ENCODE measurements at places on chromosomes 2 and 18.

- DNase-seq, result no peak
Measured at GRCh38 chr2:140998577-140998976, 1132.2 kb downstream of the LRP1B start.

DNA sequence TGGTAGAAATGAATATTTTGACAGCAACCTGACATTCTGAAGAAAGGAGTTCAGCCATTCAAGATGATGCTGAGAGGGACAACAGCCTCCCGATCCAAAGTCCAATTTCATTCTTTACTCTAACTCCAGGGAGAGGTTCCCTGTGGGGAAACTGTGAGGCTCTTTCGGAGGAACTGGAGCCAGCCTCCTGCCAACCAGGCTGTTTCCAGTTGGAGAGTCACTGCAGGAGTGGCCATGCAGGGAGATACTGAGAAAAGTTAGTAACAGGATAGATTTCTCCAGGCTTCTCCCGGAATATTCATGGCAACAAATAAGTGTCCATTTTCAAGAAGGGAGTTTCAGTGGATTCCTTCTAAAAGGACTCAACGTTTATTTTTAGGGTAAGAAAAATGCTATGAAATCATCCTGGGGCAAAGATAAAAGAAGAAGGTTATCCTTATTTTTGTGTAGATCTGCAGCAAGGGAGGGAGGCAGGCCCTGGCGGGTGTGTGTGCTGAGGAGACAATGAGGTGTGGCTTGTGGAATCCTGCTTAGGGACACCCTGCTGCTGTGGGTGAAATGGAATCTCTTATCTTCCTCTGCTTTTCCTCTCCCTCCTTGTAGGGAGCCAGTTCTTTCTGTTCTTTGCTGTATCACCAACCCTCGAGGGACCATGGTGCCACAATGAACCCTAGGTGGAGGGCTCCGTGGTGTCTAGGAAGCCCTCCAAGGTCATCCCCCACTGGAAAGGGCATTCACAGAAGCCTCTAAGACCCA, 18.1 kb downstream of the KLHL14 start:
- no peak for DNase-seq

GRCh38 chr2:72497763-72498162, 328.1 kb downstream of the EXOC6B start:
- no peak for DNase-seq

DNA sequence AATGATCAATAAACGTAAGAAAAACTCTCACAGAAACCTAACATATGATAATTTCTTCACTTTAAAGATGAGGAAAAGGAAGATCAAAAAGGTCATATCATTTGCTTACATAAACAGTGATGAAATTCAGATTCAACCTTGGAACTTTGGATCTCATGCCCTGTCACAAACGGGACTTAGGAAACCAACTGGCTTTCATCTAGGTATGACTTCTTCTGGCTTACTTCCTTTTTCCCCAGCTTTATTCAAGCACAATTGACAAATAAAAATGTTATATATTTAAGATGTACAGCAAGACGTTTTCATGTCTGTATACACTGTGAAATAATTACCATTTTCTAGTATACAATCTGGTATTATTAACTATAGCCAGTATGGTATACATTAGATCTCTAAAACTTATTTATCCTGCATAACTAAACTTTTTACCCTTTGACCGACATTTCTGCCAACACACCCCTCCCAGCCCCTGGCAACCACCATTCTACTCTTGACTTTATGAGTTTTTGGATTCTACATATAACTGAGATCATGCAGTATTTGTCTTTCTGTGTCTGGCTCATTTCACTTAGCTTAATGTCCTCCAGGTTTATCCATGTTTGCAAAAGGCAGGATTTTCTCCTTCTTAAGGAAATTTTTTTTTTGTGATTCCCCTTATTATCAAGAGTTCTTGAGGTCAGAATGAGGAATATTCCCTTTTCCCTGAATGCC, 46.0 kb upstream of the COBLL1 start:
- DNase-seq, result no peak

DNA sequence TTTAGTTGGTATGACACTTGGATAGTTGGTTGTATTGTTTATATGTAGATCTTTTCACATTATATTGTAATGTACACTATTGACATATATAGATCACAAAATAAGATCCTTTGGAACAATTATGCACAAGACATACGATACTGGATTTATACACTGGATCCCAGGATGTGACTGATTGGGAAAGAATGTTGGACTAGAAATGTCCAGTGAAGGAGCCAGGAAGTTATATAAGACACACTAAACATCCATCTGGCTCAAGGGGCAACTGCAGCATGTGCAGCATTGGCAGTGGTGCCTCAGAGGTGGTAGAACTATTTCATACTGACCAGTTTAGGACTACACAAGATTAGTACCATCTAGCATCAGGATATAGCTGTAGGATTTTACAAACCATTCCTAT, 104.9 kb downstream of the TRABD2A start:
- no peak for DNase-seq

DNA sequence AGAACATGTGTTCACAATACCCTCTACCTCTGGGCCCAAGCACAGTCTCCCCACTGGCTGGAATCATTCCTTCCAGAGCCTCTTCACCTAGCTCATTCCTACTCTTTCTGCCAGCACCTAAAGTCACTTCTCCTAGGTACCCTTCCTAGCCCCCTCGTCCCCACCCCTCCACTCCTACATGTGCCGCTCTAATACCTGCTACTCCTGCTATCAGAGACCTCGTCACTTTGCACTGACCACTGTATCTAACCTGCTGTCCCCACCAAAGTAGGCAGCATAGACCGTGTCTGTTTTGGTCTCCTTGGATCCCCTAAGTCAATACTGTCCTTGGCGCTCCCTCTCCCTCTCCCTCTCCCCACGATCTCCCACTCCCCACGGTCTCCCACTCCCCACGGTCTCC, 53.2 kb upstream of the PKDCC start:
- DNase-seq, result no peak

DNA sequence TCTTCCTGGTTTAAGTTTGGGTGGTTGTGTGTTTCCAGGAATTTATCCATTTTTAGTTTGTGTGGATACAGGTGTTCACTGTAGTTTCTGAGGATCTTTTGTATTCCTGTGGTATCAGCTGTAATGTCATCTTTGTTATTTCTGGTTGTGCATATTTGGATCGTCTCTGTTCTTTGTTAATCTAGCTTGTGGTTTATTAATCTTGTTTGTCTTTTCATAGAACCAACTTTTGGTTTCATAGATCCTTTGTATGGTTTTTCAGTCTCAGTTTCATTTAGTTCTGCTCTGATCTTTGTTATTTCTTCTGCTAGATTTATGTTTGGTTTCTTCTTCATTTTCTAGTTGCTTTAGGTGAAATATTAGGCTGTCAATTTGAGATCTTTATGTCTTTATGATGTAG, 202.4 kb upstream of the ZSWIM2 start:
- no peak for DNase-seq

GRCh38 chr2:58913082-58913726, 672.1 kb upstream of the FANCL start:
- no peak for DNase-seq

DNA sequence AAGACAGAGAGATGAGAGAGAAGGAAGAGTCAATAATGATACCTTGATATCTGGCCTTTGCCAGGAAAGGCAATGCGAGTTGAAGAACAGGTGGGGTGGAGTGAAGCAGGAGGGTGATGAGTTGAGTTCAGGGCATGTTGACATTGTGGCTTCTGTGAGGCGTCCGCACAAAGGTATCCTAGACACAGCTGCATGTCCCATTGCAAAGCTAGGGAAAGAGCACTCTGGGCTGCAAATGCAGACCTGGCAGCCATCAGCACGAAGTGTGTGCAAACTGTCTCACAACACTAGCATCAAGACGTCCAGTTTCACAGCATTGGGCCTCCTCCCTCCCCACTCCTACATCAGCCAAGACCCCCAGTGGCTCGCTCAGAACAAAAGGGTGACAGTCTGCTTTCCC, 36.1 kb downstream of the TEX51 start:
- DNase-seq, result no peak

DNA sequence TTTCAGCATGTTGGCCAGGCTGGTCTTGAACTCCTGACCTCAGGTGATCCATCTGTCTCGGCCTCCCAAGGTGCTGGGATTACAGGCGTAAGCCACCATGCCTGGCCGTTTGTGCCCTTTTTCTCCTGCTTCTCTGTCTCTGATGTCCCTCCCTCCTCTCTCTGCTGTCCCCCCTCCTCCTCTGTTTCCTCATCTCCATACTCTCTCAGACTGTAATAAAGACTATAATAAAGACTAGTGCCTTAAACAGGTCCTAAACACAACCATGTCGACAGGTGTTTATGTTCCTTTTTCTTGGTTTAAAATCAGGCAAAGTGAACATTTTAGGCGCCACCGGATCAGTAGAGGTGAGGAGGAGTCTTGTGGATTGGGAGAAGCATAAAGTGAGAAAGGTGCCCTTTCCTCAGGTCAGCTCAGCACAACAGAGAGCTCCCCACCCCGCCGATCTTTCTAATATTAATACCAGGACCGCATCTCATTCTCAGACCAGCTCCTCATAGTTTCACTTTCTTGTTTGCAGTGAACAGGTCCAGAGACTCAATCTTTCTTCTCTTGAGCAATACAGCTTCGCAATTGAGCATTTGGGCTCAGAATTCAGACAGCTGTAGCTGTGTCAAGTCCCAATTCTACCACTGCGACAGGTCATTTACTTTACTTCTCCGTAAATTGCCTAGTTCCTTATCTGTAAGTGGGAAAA, 23.7 kb downstream of the TIMM21 start:
- DNase-seq, result no peak

DNA sequence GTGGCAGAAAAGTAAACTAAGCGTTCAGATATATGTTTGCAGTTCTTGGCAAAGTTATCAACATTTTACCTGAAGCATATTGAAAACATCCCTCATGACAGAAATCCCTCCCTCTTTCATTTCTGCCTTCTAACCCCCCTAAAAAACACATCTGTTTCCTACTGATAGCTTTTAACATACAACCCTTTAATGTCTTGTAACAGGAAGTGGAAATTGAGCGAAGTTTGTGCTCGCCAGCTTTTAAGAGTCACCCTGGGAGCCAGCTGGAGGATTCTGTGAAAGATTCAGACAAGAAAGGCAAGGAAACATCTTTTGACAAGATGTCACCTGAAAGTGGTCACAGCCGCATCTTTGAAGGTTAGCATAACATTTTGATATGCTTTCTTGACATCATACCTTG, 247.4 kb downstream of the XIRP2 start:
- no peak for DNase-seq

DNA sequence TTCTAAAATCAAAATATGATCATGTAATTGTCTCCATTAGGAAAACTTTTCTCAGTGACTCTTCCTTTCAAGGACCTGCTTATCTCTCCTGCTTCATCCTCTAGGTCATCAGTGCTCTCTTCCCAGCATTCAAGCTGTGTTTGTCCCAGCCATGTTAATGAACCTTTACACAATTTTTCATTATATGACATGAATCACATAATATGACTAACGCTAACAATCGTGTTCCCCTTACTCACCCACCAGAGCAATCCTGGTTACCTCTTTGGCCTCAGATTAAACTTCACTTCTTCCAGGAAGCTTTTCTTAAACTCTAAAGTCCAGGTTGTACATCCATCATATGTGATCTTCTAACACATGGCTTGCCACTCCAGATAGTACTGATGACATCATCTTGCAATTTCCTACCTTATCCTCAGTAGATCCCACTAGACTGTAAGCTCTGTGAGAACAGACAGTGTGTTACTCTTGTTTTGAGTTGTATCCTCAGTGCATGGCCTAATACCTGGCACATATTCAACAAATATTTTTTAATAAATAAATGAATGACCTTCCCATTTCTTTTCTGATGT, 882.9 kb upstream of the ZEB2 start:
- DNase-seq, result no peak

GRCh38 chr2:235960716-235961640, 207.2 kb downstream of the GBX2 start:
- DNase-seq, result no peak

GRCh38 chr2:211159972-211160371, 603.6 kb downstream of the CPS1 start:
- no peak for DNase-seq

DNA sequence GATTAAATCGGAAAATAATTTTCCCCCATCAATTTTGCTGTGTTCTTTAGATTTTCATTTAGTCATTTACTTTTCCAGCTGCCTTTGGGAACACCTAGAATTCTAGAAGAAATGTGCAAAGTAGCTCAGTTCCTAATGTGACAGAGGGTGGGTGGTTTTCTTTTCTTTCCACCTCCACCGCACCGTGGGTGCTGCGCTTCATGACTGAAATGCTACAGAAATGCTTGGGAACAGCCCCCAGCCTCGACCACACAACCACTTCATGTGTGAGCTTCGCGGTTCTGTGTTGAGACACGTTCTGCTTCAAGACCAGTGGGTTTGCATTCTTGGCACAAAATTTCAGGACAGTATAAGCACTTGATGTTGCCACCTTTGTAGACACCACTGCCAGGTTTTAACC, 30.9 kb downstream of the E2F6 start:
- DNase-seq, result no peak

- DNase-seq, result no peak
Measured at GRCh38 chr18:13243363-13243762, 24.8 kb downstream of the LDLRAD4 start.

DNA sequence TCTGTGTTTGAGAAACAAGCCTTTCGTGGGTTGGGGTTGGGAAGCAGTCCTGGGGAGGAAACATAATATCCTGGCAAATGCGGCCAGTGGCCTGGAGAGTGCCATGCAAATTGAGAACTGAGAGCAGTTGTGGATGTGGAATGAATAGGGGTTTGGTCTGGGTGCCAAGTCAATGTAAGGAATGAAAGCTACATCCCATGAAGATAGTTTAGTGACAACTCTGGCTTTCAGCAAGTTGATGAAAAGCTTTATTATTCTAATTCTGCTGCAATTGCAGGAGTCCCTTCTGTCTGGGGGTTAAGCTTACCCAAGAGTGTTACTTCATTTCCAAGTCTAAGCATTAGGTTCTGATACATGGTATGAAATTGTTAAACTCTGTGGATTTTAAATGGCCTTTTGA, 771.6 kb downstream of the DPP10 start:
- DNase-seq, result no peak

DNA sequence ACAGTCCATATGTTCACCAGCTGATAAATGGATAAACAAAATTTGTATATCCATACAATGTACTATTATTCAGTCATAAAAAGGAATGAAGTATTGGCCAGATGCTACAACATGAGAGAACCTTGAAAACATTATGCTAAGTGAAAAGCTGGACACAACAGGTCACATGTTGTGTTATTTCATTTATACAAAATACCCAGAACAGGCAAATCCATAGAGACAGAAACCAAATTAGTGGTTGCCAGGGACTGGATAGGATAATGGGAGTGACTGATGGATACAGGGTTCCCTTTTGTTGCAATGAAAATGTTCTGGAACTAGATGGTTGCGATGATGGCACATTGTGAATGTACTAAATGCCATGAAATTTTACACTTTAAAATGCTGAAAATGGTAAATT, 10.2 kb upstream of the PCARE start:
- no peak for DNase-seq

DNA sequence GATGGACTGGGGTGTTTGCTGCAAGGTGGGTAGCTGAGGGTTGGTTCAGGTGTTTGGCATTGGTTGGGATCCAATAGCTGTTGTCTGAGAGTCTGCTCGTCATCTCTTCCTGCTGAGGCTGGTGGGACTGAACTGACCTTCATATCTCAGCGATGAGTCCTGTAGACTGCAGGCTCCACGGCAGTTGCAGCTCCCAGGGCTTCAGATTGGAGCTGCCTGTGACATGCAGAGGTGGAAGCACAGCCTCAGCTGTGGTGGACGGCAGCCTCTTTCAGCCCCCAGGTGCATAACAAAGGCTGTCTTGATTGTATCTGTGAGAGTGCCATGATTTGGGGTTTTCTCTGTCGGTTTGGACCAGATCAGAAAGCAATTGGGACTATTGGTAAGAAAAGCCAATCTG, 3.9 kb upstream of the IL1R2 start:
- no peak for DNase-seq

- DNase-seq, result no peak
Measured at GRCh38 chr2:160635488-160635887, 141.9 kb upstream of the RBMS1 start.

Data from pulmonary artery endothelial cell (primary cell).